Stimulated activated CD8-positive, alpha-beta memory T cell treated with anti-CD3 and anti-CD28 coated beads, Interleukin-7, amount 100 ng/mL, for 1 hour (primary cell): ENCODE measurements at places on chromosomes 3 and 15.

DNA sequence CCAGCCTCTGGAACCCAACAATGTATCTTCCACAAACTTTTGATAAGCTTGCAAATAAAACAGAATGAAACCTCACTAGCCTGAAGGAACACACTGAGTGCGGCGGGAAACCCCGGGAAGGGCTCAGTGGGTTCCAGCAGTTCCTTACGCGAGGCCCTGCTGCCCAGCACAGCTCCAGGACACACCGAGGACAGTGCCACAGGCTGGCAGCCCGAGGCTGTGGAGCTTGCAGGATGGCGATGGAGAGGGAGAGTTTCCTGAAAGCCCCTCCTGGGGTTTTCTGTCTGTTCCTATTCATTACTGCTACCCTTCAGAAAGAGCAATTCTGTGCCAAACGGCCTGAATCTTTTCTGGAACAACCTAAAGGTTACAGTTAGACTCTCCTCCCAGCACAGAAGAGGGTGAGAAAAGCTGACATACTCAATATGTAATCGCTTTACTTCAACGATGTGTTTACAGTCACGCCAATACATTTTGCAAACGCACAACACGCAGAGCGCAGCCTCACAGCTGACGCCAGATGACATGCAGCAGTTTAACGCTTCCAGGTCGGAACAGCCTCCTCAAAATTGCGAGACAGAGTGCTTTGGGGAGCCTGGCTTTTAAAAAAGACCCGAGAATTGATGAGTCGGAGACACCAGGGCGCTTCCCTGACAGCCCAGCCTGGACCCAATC is 57.1 kb upstream of the RPL32 start:
- DNase-seq, result no peak

DNA sequence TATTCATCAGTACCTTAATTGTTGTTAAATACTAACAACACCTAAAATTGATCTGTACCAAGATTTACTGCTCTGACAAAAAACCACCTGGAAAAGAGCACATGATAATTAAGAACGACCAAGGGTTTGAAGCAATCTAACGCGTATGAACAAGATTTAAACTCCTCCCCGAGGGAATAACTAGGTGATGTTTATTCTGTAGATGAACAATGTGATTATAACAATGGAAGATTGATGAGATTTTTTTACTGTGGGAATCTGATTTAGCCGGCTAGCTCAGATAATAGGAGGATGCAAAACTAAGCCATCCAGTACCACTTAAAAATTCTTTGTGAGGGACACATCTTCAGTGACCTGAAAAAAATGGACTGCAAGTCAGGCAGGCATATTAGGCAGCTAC is 222.1 kb downstream of the FHIT start:
- DNase-seq, result no peak

DNA sequence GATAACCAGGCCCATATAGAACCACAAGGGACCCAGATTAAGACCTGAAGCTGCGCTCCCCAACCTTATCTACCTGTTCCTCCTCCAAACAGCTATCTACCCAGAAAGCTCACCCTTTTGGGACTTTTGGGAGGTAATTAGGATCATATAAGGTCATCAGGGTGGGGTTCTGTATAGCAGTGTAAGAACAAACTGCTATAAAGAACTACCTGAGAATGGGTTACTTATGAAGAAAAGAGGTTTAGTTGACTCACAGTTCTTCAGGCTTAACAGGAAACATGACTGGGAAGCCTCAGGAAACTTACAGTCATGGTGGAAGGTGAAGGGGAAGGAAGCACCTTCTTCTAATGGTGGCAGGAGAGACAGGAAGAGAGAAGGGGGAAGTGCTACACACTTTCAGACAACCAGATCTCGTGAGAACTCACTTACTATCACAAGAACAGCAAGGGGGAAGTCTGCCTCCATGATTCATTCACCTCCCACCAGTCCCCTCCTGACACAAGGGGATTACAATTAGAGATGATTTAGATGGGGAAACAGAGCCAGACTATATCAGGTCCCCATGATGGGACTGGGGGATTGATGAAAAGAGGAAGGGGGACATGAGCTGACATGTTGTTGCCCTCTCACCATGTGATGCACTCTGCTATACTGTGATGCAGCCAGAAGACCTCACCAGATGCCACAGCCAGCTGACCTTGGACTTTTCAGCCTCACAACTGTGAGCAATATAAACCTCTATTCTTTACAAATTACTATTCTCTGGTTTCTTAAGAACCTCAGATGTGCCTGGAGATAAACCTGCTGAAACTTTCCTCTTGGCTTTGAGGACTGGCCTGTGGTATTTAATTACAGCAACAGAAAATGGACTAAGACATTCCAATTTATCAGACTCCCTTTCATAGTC is 15.3 kb upstream of the FMN1 start:
- DNase-seq, result no peak

- no peak for DNase-seq
Measured at GRCh38 chr3:138684396-138684795, 75.8 kb downstream of the FAIM start.

DNA sequence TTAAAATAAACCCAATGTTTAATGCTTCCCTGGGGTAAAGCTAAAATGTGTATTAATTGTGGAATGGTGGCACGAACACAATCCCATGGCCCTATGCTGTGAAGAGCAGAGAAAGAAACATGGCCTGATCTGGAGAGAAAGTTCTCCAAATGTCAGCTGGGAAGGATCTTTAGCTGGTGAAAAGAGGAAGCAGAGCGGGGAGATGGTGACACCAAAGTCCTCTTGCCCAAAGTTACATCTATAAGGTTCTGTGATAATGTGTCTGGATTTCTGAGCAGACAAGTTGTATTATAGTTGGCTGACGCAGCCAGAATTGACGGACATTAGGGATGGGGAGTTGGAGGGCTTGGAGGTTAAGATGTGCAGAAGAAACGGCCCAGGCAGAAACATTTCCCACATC is 196.2 kb downstream of the CHST2 start:
- DNase-seq, result no peak

- no peak for DNase-seq
Measured at GRCh38 chr3:137293086-137293485, 335.3 kb downstream of the IL20RB start.

DNA sequence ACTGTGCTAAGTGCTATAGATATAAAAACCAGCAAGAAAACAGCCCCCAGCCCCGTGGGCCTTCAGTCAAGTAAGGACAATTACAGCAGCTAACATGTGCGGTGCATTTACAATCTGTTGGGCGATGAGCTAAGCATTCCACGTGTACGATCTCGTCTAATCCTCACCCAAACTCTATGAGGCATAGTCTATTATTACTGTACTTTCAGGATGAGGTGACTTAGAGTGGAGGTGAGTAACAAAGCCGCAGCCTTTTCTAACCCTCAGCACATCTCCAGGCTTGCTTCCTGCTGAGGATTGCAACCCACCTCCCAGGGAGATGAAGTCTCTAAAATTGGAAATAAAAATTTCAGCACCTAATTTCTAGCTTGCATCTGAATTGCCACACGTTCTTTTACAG is 53.2 kb upstream of the MCF2L2 start:
- no peak for DNase-seq
